ENCODE measurements at places on chromosomes 16 and 17.

DNA sequence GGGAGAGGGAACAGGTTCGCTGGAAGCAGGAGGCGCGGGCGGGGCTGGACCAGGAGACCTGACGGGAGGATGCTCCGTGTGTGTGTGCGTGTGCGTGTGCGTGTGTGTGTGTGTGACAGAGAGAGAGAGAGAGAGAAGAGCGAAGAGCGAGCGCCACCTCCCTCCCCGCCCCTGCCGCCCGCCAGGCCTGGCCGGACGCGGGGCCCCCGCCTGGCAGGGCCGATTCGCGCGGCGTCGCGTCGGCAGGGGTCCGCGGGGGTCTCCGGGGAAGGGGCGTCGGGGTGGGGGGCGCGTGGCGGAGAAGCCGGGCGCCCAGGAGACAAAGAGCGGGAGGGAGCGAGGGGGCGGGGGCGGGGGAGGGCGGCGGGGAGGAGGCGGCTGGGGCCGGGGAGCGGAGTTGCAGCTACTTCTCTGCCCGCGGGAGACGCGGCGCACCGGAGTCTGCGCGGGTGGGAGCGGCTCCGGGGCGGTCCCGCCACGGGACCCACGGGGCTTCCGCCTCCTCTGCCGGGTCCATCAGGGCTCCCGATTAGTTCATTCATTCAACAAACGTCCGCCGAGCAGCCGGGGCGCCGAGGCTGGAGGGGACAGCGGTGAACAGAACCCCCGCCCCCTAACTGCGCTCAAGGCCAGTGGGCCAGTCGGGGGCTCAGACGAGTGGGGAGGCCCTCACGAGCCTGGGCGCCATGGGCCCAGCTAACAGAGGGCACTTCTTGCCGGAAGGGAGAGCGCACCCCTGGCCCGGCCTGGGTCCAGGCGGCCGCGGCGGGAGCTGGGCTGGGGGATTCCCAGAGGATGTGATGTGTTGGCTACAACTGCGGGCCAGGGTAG, at the start of gene SAMD14:
SAMD14 (minus strand) TSS at position 433 of the 831 bp plus-strand sequence. CDS start 5,201 bp downstream, outside the sequence.
- peak; percentile 56 for DNase-seq

DNA sequence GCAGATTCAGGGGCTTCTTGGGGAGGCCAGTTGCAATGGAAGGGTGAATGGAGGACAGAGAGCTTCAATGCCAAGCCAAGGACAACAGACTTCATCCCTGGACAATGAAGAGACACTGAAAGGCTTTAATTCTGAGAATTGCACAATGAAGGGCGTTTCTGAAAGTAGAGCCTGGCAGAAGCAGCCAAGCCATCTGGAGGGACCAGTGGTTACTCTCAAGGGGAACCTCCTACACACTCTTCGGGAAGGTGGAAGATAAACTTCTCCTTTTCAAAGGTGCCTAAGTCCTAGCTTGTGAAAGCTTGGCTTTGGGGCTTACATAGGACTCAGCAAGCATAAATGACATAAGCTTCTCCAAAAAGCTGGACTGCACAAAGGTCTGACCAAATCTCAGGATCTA, 6.2 kb upstream of the CES1 start:
- DNase-seq, result no peak

GRCh38 chr16:68892214-68892613, 48.9 kb downstream of the TANGO6 start:
- no peak for DNase-seq

DNA sequence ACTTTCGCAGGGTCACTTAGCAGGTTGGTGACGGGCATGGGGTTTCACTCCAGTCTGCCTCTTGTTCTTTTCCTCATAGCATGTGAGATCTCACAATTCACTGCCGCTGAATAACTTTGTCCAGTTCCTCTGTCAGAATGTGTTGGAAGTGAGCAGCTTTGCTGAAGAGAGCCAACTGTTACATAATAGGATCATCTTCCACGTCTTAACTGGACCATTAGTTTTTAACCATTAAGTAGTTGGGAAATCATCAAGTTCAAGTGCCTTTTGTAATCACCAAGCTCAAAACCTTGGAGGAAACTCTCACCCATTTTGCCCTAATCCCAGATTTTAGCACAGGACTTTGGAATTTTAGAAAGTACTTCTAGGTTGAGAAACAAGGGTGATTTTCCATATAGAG, 290.6 kb downstream of the WWOX start:
- DNase-seq, result no peak

GRCh38 chr17:2693561-2694380, 17.8 kb downstream of the CLUH start:
- no peak for DNase-seq

GRCh38 chr17:6498356-6498755, 54.1 kb downstream of the PIMREG start:
- DNase-seq, result no peak

GRCh38 chr17:68205808-68206720, 41.8 kb upstream of the AMZ2 start:
- DNase-seq, result peak; percentile 53

GRCh38 chr17:80681215-80681614, 136.6 kb downstream of the RPTOR start:
- DNase-seq, result no peak

DNA sequence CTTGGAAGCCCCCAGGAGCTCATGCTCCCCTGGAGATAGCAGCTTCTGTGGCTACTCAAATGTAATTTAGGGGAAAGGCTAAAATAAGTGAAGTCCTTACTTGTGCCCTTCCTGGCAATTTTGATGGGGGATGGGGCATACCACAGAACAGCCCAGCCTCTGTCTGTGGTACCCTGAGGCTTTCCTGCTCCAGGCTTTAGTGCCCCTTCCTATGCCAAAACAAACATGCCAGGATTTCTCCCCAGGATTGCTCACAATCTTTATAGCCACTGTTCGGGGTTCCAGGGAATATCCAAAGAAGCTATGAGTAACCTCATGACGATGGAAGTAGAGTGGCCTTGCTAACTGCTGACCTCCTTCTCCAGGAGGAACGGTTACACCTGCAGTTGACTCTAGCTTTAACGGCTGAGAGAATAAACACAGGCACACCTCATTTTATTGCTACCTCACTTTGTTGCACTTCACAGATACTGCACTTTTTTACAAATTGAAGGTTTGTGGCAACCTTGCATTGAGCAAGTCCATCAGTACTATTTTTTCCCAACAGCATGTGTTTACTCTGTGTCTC, 24.9 kb downstream of the CCL4 start:
- no peak for DNase-seq

DNA sequence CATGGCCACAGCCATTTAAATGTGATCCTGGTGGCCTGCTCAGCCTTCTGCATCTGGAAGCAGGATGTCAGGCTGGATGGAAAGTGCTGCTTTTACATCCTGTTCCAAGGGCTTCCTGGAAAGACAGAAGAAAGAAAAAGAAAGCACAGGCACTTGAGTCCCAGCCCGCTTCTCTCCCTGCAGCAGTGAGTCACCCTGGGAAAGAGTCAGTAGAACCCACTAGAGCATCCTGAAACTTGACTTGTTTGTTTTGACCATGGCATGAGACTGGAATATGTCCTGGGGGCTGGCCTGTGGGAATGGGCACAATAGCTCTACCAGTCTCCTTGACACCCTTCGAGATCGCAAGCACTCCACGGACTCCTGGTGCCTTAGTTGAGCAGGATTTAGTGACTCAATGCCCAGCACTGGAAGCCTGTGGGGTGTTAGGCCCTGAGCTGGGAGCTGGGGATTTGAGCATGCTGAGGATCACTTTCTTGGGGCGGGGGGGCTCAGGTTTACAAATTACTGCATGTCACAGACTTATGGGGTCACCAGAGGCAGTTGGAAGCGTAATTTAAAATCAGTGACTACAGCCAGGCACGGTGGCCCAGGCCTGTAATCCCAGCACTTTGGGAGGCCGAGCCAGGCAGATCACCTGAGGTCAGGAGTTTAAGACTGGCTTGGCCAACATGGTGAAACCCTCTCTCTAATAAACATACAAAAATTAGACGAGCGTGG, 22.1 kb upstream of the GNA13 start:
- no peak for DNase-seq

GRCh38 chr17:41738077-41738800, 3.8 kb upstream of the HAP1 start:
- DNase-seq, result peak; percentile 79

- DNase-seq, result no peak
Measured at GRCh38 chr16:88482630-88483391, 29.7 kb downstream of the ZFPM1 start.

- DNase-seq, result no peak
Measured at GRCh38 chr16:57871456-57871855, 69.2 kb upstream of the KIFC3 start.

- no peak for DNase-seq
Measured at GRCh38 chr17:30958187-30958586, 12.7 kb upstream of the RNF135 start.

GRCh38 chr17:55134486-55135157, 130.1 kb upstream of the HLF start:
- DNase-seq, result no peak

DNA sequence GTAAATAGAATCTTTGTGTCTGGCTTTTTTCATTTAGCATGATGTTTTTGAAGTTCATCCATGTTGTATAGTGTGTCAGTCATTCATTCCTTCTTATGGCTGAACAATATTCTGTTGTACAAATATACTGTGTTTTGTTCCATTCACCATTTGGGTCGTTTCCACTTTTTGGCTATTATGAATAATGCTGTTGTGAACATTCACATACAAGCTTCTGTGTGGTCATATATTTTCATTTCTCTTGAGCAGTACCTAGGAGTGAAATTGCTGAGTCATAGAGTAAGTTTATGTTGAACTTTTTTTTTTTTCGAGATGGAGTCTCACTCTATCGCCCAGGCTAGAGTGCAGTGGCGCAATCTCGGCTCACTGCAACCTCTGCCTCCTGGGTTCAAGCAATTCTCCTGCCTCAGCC, 32.3 kb upstream of the TAOK1 start:
- peak; percentile 15 for DNase-seq

GRCh38 chr16:64982581-64982980, 139.3 kb downstream of the CDH11 start:
- no peak for DNase-seq

DNA sequence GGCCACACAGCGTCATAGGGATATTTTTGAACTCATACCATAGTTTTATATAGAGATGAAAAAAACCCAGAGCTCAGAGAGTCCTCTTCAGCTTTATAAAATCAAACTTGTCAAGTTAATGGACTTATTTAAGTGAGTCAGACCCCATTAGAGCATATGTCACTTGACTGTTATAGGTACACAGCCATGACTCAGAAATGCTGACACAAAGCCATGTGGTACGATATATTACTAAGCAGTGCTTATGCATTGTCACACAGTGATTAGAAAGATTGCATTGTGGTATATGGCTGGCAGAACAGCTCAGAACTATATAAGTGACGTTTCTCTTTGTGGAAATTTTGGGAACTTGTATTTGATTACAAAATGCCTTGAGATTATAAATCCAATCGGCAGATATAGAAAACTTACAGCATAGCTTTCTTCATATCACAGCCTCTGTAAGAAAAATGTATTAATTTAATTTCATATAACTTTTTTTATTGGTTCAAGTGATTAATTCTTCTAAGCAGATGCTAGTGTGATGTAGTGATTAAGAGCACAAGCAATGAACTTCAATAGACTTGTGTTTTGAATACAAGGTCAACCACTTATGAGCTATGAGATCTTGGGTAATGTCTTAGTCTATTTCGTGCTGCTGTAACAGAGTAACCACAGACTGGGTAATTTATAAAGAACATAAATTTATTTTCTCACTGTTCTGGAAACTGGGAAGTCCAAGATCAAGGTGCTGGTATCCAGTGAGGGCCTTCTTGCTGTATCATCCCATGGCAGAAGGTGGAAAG, 25.8 kb upstream of the GINS3 start:
- no peak for DNase-seq

GRCh38 chr17:15341385-15341849, at the start of gene TEKT3:
TEKT3 (minus strand) TSS chr17:15341597; CDS start chr17:15331585, 10,012 bp downstream.
- DNase-seq, result no peak
